ENCODE measurements at places on chromosomes 1 and 21.

DNA sequence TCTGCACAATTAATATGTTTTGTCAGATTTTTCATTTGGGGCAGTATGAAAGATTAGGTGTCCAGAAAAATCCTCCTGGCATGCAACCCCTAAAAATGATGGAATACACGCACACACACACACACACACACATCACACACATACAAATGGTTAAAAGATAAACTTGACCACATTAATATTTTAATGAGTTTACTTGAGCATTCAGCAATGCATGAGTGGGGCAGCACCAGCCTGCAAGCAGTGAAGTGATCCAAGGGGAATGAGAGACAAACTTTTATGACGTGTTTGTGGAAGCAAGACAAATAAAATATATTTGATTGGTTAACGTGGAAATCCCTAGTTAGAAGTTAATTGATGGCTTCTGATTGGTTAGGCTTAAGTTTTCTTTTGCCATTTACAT lies 29.1 kb upstream of the SOAT1 start:
- DNase-seq: no peak

GRCh38 chr1:54811066-54811465 lies 9.9 kb upstream of the TTC22 start:
- no peak for DNase-seq

- DNase-seq: no peak
Measured at GRCh38 chr1:52022133-52022532, 11.5 kb downstream of the KTI12 start.

- DNase-seq: no peak
Measured at GRCh38 chr1:19091196-19091953, 118.7 kb downstream of the UBR4 start.
